ENCODE measurements at places on chromosomes 16 and 17.
A peak's percentile ranks its signal among the peaks of the same experiment; 100 is the strongest.

DNA sequence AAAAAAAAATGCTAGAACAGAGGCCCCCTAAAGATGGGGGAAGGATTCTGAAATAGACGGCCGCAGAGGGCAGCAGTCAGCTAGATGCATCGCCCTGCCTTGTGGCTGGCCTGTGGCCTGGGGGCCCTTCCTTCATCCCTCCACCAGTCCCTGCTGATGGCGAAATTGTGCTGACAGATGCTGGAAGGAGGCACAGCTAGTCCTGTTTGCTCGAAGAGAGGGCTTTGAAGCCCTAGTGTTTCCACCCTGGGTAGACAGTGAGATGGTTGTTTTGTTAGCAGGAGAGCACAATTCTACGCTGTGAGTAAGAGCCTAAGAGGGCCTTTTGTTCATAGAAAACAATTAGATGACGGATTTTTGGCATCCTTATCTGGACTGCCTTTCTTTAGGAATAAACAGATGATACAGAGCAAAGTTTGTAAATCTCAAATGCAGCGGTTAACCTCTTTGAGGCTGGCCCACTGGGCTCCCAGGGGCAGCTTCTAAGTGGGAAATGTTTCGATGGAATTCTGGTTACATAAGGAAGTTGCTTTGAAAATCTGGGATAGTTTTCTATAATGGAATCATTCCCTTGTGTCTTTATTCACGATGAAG lies 23.0 kb downstream of the VPS35L start:
- DNase-seq, result peak; percentile 89

DNA sequence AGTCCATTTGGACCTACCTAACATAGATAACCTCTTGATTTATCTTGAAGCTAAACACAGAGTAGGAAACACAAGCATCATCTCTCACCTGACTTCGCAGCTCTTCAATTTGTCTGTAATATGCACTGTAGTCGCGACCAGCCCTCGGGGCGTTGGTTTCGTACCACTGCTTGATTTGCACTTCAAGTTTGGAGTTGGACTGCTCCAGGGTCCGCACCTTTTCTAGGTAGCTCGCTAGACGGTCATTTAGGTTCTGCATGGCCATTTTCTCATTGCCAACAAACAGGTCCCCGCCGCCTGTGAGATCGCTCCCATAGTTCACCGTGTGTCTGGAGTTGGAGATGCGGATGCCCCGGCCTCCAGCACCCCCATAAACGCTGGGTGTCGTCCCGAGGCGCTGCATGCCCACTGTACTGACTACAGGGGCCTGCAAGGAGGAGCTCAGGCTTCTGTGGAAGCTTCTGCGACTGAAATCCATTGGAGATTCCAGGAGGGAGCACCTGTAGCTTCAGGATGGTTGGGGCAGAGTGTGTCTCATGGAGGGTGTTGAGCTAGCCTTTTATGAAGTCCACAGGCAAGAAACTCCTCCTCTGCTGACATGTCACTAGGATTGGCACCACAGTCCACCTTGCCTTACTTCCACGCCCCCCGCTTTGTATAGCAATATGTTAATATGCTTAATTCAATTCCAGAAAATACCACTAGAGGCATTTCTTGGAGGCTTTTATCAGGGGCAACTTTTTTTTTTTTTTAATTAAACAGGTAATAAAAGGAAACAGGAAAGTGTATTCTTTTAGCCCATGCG lies at the start of gene KRT20:
TSS of gene KRT20 (minus strand) at position 535 of the 805 bp plus-strand sequence. CDS start at position 478, 57 bp downstream.
- no peak for DNase-seq

GRCh38 chr16:2238150-2238837 lies 2.0 kb downstream of the DNASE1L2 start:
- DNase-seq, result no peak

GRCh38 chr16:27112093-27112811 lies 45.5 kb downstream of the C16orf82 start:
- DNase-seq, result no peak

DNA sequence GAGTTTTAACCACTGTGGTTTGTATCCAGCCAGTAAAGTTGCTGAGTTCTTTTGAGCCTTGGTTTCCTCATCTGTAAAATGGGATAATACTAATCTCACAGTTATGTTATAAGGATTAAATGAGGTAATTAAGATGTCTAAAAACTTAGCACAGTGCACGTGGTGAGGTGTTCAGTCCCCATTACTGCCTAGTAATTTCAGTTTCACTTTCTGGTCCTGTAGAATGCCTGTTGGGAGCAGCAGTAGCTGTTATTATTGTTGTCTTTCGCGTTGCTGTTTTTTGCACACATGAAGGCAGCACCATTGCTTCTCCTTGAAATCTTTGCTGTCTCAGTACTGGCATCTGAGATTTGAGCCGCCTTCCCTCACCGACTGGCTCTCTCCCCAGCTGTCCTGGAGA lies 182.4 kb downstream of the DNAH9 start:
- no peak for DNase-seq

Data from C1 segment of cervical spinal cord (tissue), 14 donors.